ENCODE measurements at places on chromosomes 2 and 18.

DNA sequence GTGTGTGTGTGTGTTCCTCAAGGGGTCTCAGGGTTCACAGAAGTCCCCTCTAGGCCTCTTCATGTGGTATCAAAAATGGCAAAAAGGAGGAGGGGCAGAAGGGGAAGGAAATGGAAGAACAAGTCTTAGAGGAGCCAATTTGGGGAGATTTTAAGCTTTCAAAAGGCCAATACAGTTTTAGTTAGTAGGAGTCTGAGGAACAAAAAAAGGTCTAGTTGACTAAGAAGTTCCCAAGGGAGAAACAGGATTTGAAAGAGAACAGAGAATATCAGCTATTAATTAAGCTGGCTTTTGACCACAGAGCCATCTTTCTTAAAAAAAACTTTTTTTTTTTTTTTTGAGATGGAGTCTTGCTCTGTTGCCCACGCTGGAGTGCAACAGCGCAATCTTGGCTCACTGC is 7.1 kb downstream of the RNF125 start:
- no peak for DNase-seq

DNA sequence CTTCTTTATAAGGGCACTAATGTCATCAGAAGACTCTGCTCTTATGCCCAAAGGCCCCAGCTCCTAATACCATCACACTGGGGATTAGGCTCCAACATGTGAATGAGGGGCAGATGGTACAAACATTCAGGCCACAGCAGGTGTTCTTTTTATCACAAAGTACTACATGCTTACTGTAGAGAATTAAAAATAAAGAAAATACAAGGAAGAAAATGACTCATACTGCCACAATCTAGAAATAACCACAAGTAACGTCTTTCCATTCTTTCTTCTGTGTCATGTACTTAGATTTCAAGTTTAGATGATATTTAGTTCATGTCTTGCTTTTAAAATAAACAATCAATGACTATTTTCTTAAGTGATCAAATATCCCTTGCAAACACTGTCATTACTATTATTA is 100.3 kb upstream of the NEDD4L start:
- DNase-seq = no peak

DNA sequence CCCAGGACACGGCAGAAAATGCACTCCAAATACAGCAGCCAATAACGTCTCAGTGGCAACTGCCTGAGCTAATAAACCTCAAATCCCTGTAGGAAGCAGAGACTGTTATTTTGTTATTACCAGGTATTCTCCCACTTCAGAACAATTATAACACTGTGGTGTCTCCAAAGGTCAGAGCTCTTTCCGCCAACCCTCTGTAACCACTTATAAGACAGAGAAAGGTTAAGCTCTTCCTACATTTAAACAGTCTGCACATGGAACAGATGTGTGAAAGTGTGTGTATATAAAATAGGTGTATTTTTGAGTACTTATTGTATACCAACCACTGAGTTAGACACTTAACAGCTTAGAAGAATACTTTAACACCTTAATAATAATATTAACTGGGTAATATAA is 64.1 kb downstream of the FBXO15 start:
- no peak for DNase-seq

DNA sequence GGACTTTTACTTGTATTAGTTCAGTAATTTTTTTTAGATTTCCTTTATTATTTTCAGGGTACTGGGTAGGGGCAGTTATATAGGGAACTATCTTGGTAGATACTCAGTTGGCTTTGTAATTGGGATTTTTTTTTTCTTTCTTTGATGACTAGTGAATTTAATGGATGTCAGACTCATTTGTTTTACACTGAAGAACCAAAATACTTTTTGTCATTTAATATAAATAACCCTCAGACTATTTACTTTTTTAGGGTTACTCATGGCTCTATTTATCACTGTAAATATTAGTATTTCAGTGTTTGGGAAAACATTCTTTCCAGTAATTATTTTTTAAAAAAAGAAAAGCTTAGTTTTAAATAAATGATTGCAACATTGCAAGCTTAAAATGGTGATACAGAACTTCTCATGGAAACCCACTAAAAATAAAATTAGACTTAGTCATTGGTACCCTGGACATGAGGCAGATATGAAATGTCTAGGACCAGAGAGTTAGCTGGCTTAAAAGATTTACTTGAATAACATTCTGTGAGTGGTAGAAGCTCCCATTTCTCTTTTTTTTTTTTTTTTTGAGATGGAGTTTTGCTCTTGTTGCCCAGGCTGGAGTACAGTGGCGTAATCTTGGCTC is 74.4 kb upstream of the CYP20A1 start:
- DNase-seq = no peak

GRCh38 chr2:128003463-128003862 is 24.4 kb downstream of the SAP130 start:
- no peak for DNase-seq

DNA sequence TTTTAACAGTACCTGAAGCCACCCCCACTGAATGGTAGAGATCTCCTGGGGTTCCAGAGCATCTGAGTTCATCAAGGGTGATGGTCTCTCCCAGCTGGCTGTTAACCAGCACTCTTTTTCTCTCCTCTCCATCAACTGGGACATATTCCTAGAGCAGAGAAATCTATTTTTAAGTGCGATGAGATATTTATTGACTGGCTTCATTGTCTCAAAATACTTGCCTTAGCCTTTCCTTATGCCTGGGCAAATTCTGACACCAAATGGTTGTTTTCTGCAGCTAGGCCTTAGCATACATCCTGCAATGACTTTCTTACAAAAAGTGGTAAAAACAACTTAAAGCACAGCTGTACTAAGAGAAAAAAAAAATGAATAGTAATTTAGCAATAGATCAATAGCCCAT is 19.6 kb downstream of the NOSTRIN start:
- DNase-seq = no peak

- peak; percentile 90 for DNase-seq
Measured at GRCh38 chr2:189109921-189110397, 69.6 kb downstream of the COL5A2 start.

DNA sequence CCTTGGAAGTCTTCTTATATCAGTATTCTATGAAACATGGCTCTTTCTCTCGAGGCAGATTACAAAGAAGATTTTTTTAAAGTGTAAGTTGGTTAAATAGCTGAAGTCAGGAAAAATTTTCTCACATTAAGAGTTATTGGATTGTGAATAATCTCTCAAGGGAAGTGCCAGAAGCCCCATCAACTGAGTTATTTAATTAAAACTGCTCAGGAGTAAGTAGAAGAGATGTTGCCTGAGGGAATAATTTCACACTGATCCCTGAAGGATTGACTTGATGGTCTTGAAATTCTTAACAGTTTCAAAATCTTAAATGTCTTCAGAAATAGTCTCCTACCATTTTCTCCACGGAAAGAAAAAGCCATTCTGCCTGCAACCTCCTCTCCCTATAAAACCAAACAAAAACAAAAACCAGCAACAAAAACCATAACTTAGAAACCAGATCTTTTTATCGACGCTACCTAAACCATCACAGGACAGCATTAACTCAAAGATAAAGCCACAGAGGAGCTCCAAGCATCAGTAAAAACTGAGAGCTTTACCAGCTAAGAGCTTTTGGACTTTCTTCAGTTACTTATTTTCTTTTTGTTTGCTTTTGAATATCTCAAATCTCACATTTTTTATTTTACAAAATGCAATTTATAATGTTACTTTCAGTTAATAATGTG is 12.9 kb downstream of the CD226 start:
- DNase-seq = no peak

- peak; percentile 85 for DNase-seq
Measured at GRCh38 chr18:63882333-63883141, 5.0 kb upstream of the SERPINB2 start.

GRCh38 chr2:131042148-131042775 is 51.0 kb downstream of the FAM168B start:
- no peak for DNase-seq

DNA sequence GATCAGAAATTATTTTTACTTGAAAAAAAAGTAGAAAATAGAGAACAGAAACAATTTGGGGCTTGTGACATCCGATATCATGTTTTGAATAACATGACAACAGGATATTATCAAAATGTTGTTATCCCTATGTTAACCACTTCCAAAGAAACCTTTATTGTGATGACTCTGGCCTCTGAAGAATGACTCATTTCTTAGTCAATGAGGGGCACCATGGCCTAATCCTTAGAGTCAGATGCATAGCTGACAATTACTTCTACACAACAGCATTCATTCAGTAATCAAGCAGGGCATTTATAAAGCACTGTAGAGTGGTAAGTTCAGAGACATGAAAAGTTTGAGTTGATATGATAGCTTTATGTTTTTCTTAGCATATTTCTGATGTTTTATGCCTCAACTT is 703.0 kb downstream of the RNF144A start:
- no peak for DNase-seq

- no peak for DNase-seq
Measured at GRCh38 chr2:105358593-105358992, 21.3 kb downstream of the C2orf49 start.

DNA sequence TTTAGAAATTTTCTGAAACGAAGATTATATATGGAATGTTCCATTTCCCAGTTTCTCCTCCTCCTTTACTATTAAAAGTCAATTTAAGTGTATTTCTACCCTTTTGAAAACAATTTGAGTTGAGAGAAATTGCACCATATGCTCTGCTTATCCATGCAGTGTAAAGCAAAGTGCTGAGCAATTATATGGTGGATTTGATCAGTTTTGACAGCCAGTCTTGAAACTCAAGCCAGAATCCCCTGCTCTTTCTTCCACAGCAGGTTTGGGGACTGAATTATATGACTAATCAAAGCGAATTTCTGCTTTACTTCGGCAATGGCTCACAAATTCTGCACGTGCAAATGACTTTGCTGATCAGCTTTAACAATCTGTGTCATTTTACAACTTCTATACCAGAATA is 1183.6 kb downstream of the LRP1B start:
- DNase-seq = no peak

GRCh38 chr2:64765160-64765805 is 111.6 kb upstream of the SERTAD2 start:
- no peak for DNase-seq

- no peak for DNase-seq
Measured at GRCh38 chr2:222653280-222653679, 2.6 kb downstream of the FARSB start.

- DNase-seq = no peak
Measured at GRCh38 chr2:184598002-184598315, 370 bp upstream of the ZNF804A start.
